Esophagus squamous epithelium (tissue), 5 donors: ENCODE measurements at places on chromosomes 6 and 20. TPM values are rescaled to one million over a fixed set of nuclear protein-coding genes. Genes with fewer than 3 reads are reported as not detected.

TULP1 gene
- total RNA-seq, result not detected

KIF13A gene
- 25.7 TPM for total RNA-seq

DCDC2 gene
- 0.15 TPM for total RNA-seq

GNAS-AS1 gene
- 0.19 TPM for total RNA-seq

DLK2 gene
- total RNA-seq, result 8.3 TPM

ASIP gene
- total RNA-seq, result not detected

FAM184A gene
- total RNA-seq, result 3.8 TPM

NKX2-4 gene
- not detected for total RNA-seq

TUBB1 gene
- not detected for total RNA-seq

GPLD1 gene
- total RNA-seq, result 0.92 TPM

PACRG gene
- not detected for total RNA-seq

TTBK1 gene
- total RNA-seq, result 0.13 TPM

PAK1IP1 gene
- 19.8 TPM for total RNA-seq

- H3K27me3 ChIP-seq, result no peaks in the 10 kb centered on the region
- no peaks in the 10 kb centered on the region for H3K36me3 ChIP-seq
- DNase-seq, result no peak
- peaks cover 52% of the 10 kb centered on the region for H3K4me1 ChIP-seq
- no peak overlapping the region for H3K27ac ChIP-seq
Observed at GRCh38 chr6:36717871-36718540, 20.4 kb downstream of the RAB44 start.

- H3K4me3 ChIP-seq, result no peak overlapping the region
- no peak for DNase-seq
- H3K4me1 ChIP-seq, result no peaks in the 10 kb centered on the region
- no peak overlapping the region for H3K27ac ChIP-seq
- no peaks in the 10 kb centered on the region for H3K27me3 ChIP-seq
- H3K36me3 ChIP-seq, result no peaks in the 10 kb centered on the region
Observed at GRCh38 chr20:7798176-7798575, 142.1 kb downstream of the HAO1 start.

DNA sequence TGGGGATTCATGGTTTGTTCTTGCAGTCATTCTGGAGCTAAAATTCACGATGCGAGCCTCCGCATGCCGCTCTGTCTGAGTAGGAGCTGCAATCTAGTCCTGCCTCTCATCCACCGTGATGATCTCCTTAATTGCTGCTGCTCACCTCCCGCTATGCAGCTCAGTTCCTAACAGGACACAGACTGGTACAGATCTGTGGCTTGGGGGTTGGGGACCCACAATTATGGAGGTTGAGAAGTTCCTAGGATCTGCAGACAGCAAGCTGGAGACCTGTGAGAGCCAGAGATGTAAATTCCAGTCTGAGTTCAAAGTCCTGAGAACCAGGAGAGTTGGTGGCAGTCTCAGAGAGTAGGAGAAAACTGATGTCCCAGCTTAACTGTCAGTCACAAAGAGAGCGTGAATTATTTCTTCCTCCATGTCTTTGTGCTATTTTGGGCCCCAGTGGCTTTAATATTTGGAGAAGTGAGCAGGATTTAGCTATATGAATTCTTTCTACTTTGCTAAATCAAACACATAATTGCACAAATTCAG lies 378.7 kb upstream of the MAN1A1 start:
- no peaks in the 10 kb centered on the region for H3K36me3 ChIP-seq
- H3K27ac ChIP-seq, result no peak overlapping the region
- H3K4me1 ChIP-seq, result peaks cover 7% of the 10 kb centered on the region
- DNase-seq, result no peak
- no peaks in the 10 kb centered on the region for H3K27me3 ChIP-seq

GRCh38 chr6:27422651-27423332 lies 34.2 kb downstream of the ZNF391 start:
- DNase-seq, result no peak
- H3K4me3 ChIP-seq, result no peak overlapping the region
- H3K27me3 ChIP-seq, result no peaks in the 10 kb centered on the region
- no peaks in the 10 kb centered on the region for H3K4me1 ChIP-seq

DNA sequence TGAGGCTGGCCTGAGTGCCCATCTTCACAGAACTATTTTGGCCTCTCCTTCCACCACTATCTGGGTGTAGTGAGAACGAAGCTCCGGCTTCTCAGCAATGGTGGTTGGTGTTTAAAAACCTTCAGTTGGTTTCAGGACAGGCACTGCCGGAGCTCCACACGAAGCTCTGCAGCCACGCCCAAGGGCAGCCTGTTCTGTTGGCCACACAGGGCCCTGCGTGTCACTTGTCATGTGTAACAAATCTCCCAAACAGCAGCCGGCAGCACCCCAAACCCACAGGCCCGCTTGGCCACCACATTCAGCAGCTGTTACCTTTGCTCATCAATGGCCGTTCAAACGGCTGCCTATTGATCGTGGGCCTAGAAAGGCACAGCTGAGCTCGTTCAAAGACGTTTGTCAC lies 97.5 kb downstream of the ERMARD start:
- no peaks in the 10 kb centered on the region for H3K36me3 ChIP-seq

GRCh38 chr20:17215167-17215566 lies 11.7 kb upstream of the PCSK2 start:
- DNase-seq, result no peak
- H3K4me3 ChIP-seq, result no peak overlapping the region
- no peaks in the 10 kb centered on the region for H3K36me3 ChIP-seq
- H3K27ac ChIP-seq, result no peak overlapping the region

- H3K27me3 ChIP-seq, result no peaks in the 10 kb centered on the region
- no peak overlapping the region for H3K4me3 ChIP-seq
- H3K27ac ChIP-seq, result no peak overlapping the region
- H3K36me3 ChIP-seq, result no peaks in the 10 kb centered on the region
- no peak for DNase-seq
Observed at GRCh38 chr20:5357946-5358345, 41.2 kb upstream of the PROKR2 start.

DNA sequence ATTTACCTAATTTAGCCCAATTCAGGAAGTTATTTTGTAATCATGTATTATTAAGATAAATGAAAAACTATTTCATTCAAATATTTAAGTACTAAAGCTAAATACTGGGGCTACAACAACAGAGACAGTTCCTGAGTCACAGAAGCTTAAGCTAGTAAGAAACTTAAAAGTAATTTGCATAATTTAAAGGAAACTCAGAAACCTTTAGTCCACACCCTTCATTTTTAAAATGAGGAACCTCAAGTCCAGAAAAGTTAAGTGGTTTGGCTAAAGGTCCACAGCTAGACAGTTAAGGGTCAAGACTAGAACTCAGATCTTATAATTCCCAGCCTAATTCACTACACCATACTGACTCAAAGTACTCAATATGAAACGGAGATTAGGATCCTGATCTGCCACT lies 7.2 kb downstream of the LMBRD1 start:
- H3K27ac ChIP-seq, result no peak overlapping the region
- no peaks in the 10 kb centered on the region for H3K27me3 ChIP-seq
- peaks cover 19% of the 10 kb centered on the region for H3K36me3 ChIP-seq
- DNase-seq, result no peak

GRCh38 chr6:164570801-164571200 lies 738.6 kb downstream of the C6orf118 start:
- H3K27me3 ChIP-seq, result no peaks in the 10 kb centered on the region
- no peaks in the 10 kb centered on the region for H3K4me1 ChIP-seq
- no peaks in the 10 kb centered on the region for H3K36me3 ChIP-seq
- no peak for DNase-seq
- no peak overlapping the region for H3K4me3 ChIP-seq

GRCh38 chr6:4809999-4810918 lies 34.1 kb downstream of the CDYL start:
- H3K27ac ChIP-seq, result no peak overlapping the region
- H3K27me3 ChIP-seq, result no peaks in the 10 kb centered on the region
- DNase-seq, result no peak
- H3K4me1 ChIP-seq, result peaks cover 29% of the 10 kb centered on the region
- H3K36me3 ChIP-seq, result no peaks in the 10 kb centered on the region

DNA sequence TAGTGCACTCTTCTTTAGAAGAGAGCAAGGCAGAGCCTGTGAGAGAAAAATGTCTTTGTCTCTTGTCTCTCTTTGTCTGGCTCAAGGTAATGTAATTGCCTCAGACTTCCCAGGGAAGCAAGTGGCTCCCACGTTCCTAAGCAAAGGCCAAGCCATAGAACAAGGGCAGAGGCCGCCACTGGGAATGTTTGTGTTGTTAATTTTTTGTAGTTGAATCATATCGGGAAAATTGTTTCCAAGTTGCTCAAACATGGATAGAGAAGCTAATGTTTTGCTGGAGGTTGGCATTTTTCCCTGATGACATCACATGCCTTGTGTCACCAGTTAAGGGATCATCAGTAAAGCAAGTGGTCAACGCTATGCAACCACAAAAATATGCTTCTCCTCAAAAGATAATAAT lies 211.5 kb upstream of the FOXA2 start:
- H3K36me3 ChIP-seq, result no peaks in the 10 kb centered on the region
- H3K27ac ChIP-seq, result peak overlapping the region; percentile 58
- DNase-seq, result no peak

DNA sequence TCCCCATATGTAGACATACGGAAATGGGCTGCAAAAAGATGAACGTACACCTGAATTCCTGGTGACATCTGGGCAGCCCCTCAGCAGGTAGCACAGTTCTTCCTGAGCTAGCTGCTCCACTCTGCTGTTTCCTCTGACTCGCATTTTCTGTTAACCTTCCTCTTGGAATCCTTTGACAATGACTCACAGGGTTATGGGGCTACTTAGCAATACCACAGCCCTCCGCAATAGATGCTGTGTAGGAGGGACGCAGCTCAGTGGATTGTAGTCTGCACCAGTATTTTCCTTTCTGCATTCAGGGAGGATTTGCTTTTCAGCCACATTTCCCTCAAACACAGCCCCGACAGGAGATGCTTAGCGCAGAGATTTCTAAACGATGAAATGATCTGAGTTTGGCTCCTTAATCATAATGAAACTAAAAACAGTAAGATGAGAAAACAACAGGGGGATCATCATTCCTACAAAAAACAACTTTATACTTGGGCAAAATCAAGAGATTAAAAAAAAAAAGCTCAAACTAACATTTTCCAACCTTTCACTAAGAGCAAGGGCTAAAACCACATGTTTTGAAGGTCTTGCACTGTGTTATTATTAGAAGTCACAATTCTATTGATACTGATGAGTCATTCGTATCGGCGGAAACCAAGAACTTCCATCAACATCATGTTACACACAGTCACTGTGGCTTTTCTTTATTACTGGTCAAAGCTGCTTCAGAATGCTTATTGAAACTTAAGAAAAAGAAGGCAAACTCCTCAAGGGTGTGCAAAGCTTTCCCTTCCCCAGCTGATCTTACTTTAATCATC lies 12.2 kb downstream of the BACH2 start:
- H3K27me3 ChIP-seq, result no peaks in the 10 kb centered on the region
- H3K27ac ChIP-seq, result peak overlapping the region; percentile 56
- no peaks in the 10 kb centered on the region for H3K36me3 ChIP-seq
- DNase-seq, result no peak
- peak overlapping the region; percentile 19 for H3K4me3 ChIP-seq

GRCh38 chr20:11917663-11918062 lies at the start of gene BTBD3:
BTBD3 (plus strand) TSS chr20:11917893; CDS start chr20:11918276, 383 bp downstream.
- no peak for DNase-seq
- H3K4me1 ChIP-seq, result peaks cover 2% of the 10 kb centered on the region
- peaks cover 5% of the 10 kb centered on the region for H3K36me3 ChIP-seq

- no peak overlapping the region for H3K4me3 ChIP-seq
- no peak for DNase-seq
- peaks cover 44% of the 10 kb centered on the region for H3K36me3 ChIP-seq
- H3K4me1 ChIP-seq, result no peaks in the 10 kb centered on the region
Observed at GRCh38 chr6:109715616-109716015, 24.5 kb downstream of the FIG4 start.

- no peaks in the 10 kb centered on the region for H3K27me3 ChIP-seq
- no peaks in the 10 kb centered on the region for H3K36me3 ChIP-seq
- H3K4me3 ChIP-seq, result no peak overlapping the region
- peaks cover 30% of the 10 kb centered on the region for H3K4me1 ChIP-seq
- DNase-seq, result no peak
Observed at GRCh38 chr20:51396365-51396909, 146.1 kb downstream of the NFATC2 start.

DNA sequence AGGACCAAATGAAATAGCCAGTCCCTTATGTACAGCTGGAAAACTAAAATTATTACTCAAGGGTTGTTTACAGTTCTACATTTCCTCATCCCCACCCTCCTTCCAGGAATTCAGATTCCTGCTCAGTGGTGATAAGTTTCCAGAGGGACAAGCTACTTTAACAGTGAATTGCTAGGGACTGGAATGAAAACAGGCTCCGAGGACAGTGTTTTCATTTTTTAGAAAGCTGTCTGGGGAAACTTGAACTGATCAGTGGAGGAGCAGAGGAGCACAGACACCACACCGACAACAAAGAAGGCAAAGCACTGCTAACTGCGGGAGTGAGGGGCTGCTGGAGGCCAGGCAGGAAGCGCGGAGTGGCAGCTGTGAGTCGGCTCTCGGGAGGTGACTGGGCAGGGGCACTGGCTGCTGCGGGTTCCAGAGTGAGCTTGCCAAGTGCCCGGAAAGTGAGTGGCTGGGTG lies 322.2 kb downstream of the ESR1 start:
- no peak for DNase-seq
- no peaks in the 10 kb centered on the region for H3K27me3 ChIP-seq
- H3K4me3 ChIP-seq, result peak overlapping the region; percentile 25
- peaks cover 15% of the 10 kb centered on the region for H3K4me1 ChIP-seq
- no peaks in the 10 kb centered on the region for H3K36me3 ChIP-seq

GRCh38 chr6:117265410-117266256 lies at the start of gene VGLL2:
VGLL2 (plus strand) TSS chr6:117265558; CDS start chr6:117265764, 206 bp downstream.
- peaks cover 57% of the 10 kb centered on the region for H3K27me3 ChIP-seq
- H3K36me3 ChIP-seq, result no peaks in the 10 kb centered on the region
- H3K27ac ChIP-seq, result no peak within 1 kb of the TSS
- H3K4me3 ChIP-seq, result peak within 1 kb of the TSS; percentile 64
- H3K4me1 ChIP-seq, result peaks cover 37% of the 10 kb centered on the region
- DNase-seq, result no peak
